ENCODE measurements at places on chromosomes 4 and X. TPM values are rescaled to one million over a fixed set of nuclear protein-coding genes. Genes with fewer than 3 reads are reported as not detected.

The ABCD1 gene
- total RNA-seq = 13.5 TPM

The TDO2 gene
- 0.29 TPM for total RNA-seq

DNA sequence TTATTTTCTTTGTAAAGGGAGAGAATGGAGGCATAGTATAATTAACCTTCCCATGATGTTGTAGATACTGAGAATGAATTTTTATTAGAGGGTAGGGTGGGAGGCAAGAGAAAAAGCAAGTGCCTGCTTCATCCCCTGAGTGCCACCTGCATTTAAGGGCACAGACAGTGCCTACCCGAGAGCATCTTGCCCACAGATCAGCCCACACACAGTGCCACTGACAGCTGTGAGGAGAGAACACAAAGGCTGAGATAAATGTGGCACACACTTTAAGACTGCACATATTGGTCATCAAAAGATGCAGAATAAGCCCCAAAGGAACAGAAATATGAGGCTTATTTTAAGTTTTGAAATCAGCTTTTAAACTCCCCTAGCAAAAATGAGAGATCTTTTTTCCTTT lies 250.8 kb downstream of the SLC39A8 start:
- no peak overlapping the region for H3K4me3 ChIP-seq
- no peak for DNase-seq
- H3K27me3 ChIP-seq = no peaks in the 10 kb centered on the region
- H3K4me1 ChIP-seq = no peaks in the 10 kb centered on the region
- no peak overlapping the region for H3K27ac ChIP-seq
- no peaks in the 10 kb centered on the region for H3K36me3 ChIP-seq

- no peaks in the 10 kb centered on the region for H3K27me3 ChIP-seq
- H3K4me1 ChIP-seq = no peaks in the 10 kb centered on the region
- no peak overlapping the region for H3K27ac ChIP-seq
- no peak overlapping the region for H3K4me3 ChIP-seq
- H3K36me3 ChIP-seq = no peaks in the 10 kb centered on the region
- DNase-seq = no peak
Observed at GRCh38 chr4:35491093-35491492, 753.2 kb downstream of the ARAP2 start.

- no peaks in the 10 kb centered on the region for H3K4me1 ChIP-seq
- H3K27me3 ChIP-seq = no peaks in the 10 kb centered on the region
- no peak for DNase-seq
- no peaks in the 10 kb centered on the region for H3K36me3 ChIP-seq
- H3K27ac ChIP-seq = no peak overlapping the region
Observed at GRCh38 chr4:144342949-144343760, 202.6 kb upstream of the GYPA start.

The NMU gene
- total RNA-seq = not detected
